Activated T-cell treated with anti-CD3 and anti-CD28 coated beads for 48 hours (primary cell): ENCODE measurements at places on chromosomes 12 and 14.

- DNase-seq: no peak
Observed at GRCh38 chr14:54282849-54283248, 114.0 kb upstream of the CDKN3 start.

- no peak for DNase-seq
Observed at GRCh38 chr12:124684971-124685688, 117.7 kb upstream of the NCOR2 start.

DNA sequence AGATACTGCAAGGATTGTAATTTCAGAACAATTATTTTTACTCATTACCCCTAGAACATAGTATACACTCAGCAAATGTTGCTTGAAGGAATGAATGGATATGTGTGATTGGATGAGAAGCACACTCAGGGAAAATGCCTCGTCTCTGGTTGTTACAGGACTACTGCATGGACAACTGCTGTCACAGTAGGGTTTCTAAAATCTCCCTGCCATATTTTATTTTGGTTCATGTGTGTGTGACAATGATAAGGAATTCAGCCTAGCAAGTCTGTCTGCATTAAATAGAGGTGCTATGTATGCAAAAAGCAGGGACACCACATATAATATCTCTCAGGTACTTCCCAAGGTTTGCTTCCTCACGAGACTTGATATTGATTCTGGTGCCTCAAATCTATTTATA is 1.4 kb downstream of the PTPRR start:
- no peak for DNase-seq

DNA sequence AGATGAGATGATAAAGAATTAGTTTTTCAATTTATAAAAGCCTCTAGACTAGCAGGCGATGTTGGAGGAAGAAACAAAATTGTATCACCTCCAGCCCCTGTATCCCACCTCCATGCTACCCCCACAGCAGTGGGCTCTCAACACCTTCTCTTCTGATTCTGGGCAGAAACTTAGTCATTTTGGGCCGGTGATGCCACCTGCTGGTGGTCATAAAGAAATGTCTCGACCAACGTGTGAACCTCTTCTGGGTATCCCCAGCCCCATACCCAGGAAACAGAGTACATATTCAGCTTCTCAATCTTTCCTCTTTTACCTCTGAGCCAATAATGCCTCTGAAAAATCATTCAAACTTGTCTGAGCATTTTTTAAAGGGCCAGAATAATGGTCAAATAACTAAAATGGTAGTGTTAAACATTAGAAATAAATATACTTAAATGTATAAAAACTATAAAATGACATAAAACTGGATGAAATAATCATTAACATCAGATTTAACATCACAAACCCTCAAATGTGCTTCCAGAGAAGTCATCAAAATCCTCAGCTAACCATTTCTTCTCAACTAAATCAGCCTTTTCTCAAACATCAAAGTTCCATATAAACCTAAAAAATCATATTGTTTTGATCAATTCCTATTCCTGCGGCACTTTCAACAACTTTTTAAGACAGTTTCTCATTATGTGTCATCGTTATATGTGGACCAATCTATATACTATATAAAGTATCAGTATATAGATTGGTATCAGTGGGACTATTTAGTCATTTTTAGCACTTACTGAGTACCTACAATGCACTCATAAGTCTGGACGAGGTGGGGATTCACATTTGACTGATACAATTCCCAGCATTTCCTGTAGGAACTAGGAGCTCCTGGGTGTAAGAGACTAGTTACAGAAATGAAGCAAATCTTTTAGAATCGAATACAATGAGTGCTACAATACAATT is 69.4 kb downstream of the ATXN2 start:
- peak; percentile 48 for DNase-seq

DNA sequence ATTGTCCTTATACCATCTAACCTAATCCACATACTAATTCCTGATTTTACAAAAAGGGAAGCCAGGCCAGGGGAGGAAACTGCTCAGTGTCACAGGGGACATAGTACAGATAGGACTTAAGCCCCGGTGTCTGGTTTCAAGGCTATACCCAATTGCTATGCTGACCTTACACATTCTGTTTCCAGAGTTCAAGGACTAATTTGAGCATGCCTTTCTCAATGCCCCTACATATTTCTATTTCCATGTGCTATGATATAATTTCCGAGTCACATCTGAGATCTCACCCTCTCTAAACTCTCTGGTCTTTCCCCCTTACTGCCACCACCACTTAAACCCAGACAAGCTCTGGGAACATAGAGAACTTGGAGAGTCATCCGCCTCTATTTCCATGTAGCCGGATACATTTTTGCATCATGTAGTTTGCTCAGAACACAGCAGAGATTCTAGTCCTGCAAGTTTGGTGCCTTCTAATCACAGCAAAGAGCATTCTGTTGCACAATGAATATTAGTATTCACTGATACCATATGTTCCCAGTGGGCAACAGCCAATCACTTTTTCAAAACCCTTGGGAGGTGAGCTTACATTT is 34.2 kb downstream of the PPM1H start:
- DNase-seq: no peak
